ENCODE measurements at places on chromosomes 16 and 17. TPM values are rescaled to one million over a fixed set of nuclear protein-coding genes. Genes with fewer than 3 reads are reported as not detected.
A peak's percentile ranks its signal among the peaks of the same experiment; 100 is the strongest.

- no peak for DNase-seq
Observed at GRCh38 chr17:57455063-57455914, 199.0 kb downstream of the MSI2 start.

DNA sequence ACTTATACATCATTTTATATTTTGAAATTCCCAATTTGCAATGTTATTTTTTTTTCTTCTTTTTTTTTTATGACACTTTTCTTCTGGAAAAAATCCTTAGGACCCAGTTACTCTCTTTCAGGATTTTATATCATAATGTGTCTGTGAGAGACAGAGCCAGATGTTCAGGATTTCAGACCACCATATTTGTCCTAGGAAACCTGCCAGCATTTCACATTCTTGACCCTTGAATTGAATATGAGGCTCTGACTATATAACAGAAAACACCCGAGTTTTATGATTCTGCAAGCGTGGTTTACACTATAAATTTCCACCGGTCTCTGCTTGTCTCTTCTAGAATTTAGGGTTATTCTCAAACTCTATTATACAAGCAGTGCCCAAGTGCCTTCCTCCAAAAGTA, 621.0 kb downstream of the WWOX start:
- DNase-seq, result no peak

DNA sequence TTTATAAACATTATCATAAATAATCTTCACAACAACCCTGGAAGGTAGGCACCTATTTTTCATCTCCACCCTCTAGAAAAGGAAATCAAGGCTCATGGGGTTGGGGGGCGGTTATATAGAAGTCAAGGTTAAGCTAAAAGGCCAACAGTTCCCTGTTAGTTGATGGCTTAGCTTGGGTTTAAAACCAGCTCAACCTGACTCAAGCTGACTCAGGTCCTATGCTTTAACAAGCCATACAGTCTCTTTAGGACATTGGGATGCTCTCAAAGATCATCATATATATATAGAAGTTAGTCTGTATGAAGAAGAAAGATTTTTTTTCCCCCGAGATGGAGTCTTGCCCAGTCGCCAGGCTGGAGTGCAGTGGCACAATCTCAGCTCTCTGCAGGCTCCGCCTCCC, 44.8 kb upstream of the MED13 start:
- DNase-seq, result no peak

DNA sequence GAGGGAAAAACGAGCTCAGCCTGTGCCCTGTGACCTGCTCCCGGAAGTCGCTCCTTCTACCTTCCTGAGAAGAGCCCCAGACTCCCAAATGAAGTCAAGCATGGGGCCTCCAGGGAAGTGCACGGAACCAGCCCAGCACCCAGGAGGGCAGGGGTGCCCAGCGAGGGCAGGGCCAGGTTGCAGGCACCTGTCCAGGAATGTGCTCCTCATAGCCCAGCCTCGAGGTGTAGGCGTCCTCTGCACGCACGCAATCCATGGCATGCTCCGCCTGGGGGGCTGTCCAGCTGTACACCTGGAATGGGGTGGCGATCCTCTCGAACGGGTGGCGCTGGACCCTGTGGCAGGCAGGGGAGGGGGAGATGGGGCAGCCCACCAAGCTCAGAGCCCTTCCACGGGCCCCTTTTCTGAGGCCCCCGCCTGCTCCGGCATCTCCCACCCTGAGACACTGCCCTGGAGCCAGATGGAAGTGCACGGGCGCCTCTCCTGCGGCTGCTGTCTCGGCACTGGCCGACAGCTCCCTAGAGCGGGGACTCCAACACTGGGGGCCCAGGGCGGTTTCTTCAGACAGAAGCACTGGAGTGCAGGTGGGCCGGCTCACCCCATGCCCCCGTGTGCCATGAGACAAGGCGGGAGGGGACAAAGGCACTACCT, 10.9 kb downstream of the CLUH start:
- DNase-seq, result no peak

DNA sequence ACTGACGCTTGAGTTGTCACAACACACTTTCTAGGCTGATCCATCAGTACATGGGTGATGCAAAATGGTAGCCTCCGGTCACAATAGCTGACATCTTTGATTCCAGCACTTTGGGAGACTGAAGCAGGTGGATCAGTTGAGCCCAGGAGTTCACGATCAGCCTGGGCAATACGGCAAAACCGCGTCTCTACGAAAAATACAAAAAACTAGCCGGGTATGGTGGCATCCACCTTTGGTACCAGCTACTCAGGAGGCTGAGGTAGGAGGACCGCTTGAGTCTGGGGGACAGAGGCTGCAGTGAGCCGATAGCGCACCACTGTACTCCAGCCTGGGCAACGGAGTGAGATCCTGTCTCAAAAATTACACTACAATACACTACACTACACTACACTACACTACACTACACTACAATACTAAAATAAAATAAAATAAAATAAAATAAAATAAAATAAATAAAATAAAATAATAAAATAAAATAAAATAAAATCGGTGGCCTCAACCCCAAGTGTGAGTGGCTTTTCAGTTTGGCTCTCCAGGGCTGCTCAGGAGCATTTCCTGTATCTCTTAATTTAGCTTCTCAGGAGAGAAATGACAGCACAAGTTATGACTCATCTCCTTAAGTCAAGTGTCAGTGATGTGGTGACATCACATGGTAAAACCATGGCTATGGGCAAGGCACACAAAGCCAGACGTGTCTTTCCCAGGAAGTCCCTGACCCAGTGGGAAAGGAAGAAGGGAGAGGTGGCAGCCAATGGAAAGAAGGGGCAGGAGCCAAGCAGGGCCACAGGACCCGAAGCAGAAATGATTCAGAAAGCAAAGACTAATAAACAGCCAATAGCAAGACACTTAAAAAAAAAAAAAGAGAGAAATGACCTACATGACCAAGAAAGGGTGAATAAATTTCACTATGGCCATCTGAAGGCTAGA, 75.3 kb upstream of the TBC1D3K start:
- peak; percentile 45 for DNase-seq

- DNase-seq, result peak; percentile 88
Observed at GRCh38 chr17:61414141-61414935, 14.7 kb downstream of the TBX2 start.

DNA sequence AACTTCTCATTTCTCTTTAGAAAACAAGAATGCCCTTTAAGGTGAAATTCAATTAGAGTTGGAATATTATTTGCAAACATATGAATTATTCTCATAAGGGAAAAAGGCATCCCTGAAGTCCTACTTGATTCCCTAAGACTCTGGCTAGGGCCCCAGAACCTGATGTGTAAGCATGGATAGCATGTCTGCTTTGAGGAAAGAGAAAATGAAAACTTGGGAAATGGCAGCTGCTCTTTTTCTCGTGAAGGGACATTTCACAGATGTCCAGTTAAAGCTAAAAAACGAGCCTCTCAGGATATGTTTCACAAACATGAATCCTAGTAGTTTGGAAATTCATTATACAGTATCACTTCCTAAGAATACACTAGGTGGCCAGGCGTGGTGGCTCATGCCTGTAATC, 112.3 kb upstream of the CLEC3A start:
- DNase-seq, result no peak

DNA sequence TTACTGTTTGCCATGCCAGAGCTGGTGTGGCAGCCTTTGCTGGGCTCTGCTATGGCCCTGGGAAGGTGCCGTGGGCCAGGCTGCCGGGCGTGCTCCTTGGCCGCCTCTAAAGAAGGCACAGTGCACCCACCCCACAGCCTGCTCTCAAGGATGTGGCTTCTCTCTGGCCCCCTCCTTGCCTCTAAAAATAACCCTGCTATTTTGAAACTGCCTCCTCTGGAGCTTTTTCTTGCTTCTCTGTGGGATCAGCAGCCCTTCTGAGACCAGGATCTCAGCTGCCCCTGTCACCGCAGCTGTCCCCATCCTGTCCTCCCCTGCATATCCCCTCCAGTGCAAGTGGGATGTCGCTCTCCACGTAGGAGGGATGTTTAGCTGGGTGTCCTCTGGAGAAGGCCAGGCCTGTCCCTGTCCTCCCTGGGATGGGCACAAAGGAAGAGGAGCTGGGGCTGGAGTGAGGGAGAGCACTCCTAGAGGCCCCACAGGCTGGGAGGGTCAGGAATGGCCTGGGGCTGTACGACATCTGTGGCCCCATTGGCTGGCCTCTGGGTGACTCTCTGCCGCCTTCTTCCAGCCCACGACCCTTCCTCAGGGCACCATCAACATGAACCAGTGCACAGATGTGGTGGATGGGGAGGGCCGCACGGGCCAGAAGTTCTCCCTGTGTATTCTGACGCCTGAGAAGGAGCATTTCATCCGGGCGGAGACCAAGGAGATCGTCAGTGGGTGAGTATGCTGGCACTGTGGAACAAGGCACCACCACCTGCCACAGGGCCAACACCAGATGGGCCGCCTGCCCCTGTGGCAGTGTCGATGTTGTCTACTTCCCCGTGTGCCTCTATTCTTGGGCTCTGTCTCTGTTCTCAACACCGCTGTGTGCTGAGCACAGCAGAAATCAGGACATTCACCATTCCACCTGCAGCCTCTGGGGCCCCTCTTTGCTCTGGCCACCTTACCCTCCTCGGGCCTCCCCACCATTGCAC, 79.7 kb downstream of the PLD6 start:
- no peak for DNase-seq

GRCh38 chr16:4870138-4870671, 22.9 kb downstream of the UBN1 start:
- no peak for DNase-seq

- DNase-seq, result no peak
Observed at GRCh38 chr16:4463522-4464163, 10.8 kb downstream of the NMRAL1 start.

- no peak for DNase-seq
Observed at GRCh38 chr17:67503739-67504138, 126.7 kb downstream of the PITPNC1 start.

DNA sequence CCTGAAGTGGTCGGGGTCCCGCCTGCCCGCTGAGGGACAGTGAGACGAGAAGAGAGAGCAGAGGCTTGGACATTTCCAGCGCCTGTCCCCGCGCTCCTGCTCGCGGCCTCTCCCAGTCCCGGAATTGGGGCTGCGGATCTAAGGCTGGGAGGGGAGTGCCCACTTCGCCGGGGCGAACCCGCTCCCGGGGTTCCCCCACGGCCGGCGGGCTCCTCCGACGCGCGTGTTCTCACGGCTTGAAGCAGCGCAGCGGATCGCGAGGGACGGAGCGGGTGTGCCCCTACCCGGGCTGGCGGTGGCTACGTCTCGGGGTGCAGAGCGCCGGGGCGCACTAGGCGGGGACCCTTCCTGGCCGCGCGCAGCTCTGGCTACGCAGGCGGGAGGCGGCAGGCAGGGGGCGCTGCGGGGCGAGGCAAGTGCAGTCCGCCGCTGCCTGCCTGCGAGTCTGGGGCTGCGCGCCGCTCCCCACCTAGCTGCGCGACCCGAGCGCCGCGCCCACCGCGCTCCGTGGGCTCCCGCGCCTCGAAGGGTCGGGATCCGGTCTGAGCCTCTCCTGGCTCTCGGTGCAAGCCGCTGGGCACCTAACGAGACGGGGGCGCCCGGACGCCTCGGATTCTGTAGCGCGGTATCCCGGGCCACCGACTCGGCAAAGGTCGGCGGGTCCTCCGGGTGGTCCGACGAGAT, 1.2 kb downstream of the NGFR start:
- no peak for DNase-seq

DNA sequence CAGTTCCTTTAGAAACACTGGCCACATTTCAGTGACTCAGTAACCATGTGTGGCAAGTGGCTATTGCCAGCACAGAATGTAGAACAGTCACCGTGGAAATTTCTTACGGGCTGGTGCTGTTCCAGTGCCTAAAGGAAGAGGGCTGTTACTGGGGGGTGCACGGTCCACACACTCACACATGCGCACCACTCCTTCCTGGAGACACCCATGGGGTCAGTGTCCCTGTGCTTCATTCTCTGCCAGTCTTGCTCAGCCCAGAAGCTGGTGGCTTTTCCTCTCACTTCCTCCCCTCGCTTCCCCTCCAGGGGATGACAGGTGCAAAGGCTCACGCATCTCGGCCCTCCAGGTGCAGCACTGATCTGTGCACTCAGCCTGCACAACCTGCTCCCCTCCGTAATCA, 115.6 kb downstream of the CCDC182 start:
- DNase-seq, result no peak

GRCh38 chr17:9329251-9329921, 246.2 kb downstream of the STX8 start:
- DNase-seq, result no peak

- no peak for DNase-seq
Observed at GRCh38 chr16:63690961-63691360, 1430.9 kb downstream of the CDH11 start.

- no peak for DNase-seq
Observed at GRCh38 chr17:82444284-82444893, 6.2 kb downstream of the CYBC1 start.

DNA sequence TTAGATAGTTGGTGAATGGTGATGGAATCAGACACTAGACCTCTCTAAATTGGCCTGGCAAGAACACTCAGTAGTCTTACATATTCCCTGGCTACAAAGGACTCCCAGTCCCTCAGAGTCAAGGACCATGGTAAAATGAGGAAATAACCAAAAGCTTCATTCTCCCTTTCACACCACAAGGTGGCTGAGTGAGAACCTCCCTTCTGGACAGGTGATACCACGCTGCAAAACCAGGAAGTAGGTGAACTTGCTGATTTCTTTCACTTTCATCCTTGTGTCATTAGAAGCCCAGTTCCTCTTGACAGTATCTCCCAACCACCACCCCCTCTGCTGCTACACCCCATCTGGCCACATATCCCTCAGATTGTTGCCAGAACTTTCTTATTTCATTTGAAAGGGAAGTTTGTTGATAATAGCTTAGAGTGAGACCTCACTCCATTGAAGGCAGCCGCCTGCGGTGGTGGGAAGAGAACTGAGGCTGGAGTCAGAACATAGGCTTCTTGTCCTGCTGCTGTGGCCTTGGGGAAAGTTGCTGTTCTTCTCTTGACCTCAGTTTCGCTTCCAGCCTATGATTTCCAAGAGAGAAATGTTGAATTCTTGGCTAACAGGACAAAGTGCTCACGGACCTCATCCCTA, 290.6 kb upstream of the CCL2 start:
- DNase-seq, result no peak

- DNase-seq, result no peak
Observed at GRCh38 chr17:83078378-83079351, 744 bp upstream of the METRNL start.

- no peak for DNase-seq
Observed at GRCh38 chr17:76166168-76166567, 25.1 kb upstream of the FOXJ1 start.

- DNase-seq, result no peak
Observed at GRCh38 chr16:1530883-1531637, 2.4 kb upstream of the TMEM204 start.

SUZ12 gene
- 18.6 TPM for total RNA-seq

CACNG3 gene
- total RNA-seq, result not detected

ERN2 gene
- total RNA-seq, result not detected

STH gene
- total RNA-seq, result not detected

TRIM65 gene
- total RNA-seq, result 13.3 TPM

CLEC3A gene
- 0.42 TPM for total RNA-seq

Measured in esophagus muscularis mucosa (tissue), 4 donors.